ENCODE measurements at places on chromosomes 5 and 9. TPM values are rescaled to one million over a fixed set of nuclear protein-coding genes. Genes with fewer than 3 reads are reported as not detected.

Gene SH3GL2
- 1.6 TPM for total RNA-seq

Gene CDKN2B-AS1
- 0.36 TPM for total RNA-seq

DNA sequence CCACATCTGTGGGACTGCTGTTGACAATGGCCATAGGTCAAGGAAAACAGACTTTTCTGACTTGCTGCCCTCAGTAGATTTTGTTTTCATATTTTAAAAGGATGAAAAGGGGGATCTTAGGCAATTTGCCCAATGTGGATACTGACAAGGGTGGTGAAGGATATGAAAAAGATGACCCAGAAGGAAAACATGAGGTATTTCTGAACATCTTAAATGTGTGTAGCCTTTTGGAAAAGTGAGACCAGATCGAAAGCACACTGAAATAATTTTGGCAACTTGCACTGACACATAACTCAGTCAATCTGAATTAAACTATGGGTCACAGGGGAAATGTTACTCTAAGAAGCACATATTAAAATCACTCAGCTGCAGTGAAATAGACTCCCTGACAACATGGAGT is 1793.0 kb upstream of the ACO1 start:
- DNase-seq: no peak

GRCh38 chr5:179231309-179231708 is 114.0 kb downstream of the ADAMTS2 start:
- DNase-seq: no peak

DNA sequence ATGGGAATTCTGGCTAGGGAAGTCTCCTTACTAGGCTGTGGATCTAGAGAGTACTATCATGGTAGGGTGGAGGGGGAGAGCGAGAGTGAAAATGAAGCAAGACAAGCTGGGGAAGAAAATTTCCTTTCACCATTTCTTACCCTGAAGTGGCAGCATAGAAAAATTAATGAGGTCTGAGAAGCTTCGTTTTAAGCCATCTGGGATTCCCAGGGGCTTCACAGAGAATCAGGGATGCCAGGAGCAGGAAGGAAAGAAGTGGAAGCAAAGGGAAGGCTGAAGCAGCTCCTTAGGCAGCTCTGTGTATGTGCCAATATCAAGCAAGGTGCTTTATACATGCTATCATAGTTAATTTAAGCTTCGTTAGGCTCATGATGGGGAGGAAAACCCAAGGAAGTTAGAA is 169.9 kb downstream of the ZSWIM6 start:
- DNase-seq: no peak

DNA sequence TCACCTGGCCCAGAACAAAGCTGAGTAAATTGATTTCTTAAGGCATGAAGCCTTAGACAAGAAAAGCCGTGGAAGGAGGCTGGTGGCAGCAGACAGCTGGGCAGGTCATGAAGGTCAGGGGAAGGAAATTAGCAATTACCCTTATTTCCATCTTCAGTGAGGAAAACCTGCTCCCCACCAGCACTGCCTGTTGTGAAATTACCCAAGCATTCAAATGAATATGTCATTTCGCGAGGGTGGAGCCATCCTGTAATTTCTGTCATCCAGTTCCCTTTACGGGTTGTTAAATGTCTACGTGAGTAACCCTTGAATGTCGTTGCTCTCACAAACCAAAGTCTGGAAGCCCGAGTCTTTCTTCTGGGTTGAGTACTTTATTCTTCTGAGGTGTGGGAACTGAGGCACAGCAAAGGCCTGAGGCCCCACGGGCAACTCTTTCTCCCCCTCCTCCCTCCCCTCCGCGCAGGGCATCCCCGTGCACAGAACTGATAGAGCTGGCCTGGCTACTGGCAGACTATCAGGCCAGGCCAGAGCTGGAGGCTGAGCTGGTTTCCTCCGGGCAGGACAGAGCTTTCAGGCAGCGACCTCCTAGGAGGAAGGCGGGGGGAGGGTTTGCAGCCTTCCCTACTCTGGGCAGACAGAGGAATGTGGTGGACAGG is 22.0 kb upstream of the AK3 start:
- DNase-seq: peak; percentile 67
